ENCODE measurements at places on chromosomes 12 and 14. TPM values are rescaled to one million over a fixed set of nuclear protein-coding genes. Genes with fewer than 3 reads are reported as not detected.

TMEM30B gene
- 0.91 TPM for polyA plus RNA-seq

GZMB gene
- polyA plus RNA-seq, result 2,869 TPM

CLEC6A gene
- polyA plus RNA-seq, result not detected

TMEM121 gene
- not detected for polyA plus RNA-seq

OR4E2 gene
- polyA plus RNA-seq, result not detected

C14orf132 gene
- polyA plus RNA-seq, result not detected

NKX2-8 gene
- polyA plus RNA-seq, result not detected

NIN gene
- polyA plus RNA-seq, result 8.4 TPM

IGF1 gene
- polyA plus RNA-seq, result not detected

IFNG-AS1 gene
- 2.2 TPM for polyA plus RNA-seq

POTEG gene
- not detected for polyA plus RNA-seq

SLC39A2 gene
- not detected for polyA plus RNA-seq

BATF gene
- 95.6 TPM for polyA plus RNA-seq

DCN gene
- not detected for polyA plus RNA-seq

TRIM9 gene
- not detected for polyA plus RNA-seq

SLC5A8 gene
- polyA plus RNA-seq, result not detected

KLHDC1 gene
- polyA plus RNA-seq, result 2.3 TPM

KRT6A gene
- polyA plus RNA-seq, result not detected

CARMIL3 gene
- 0.09 TPM for polyA plus RNA-seq

OR8S1 gene
- not detected for polyA plus RNA-seq

AQP6 gene
- polyA plus RNA-seq, result not detected

EML5 gene
- 0.24 TPM for polyA plus RNA-seq

KRT82 gene
- polyA plus RNA-seq, result not detected

PLXNC1 gene
- polyA plus RNA-seq, result 3.3 TPM

CACNB3 gene
- polyA plus RNA-seq, result 0.66 TPM

MYO1H gene
- polyA plus RNA-seq, result not detected

CLEC2D gene
- polyA plus RNA-seq, result 57.3 TPM

GDF3 gene
- not detected for polyA plus RNA-seq

KCNMB4 gene
- polyA plus RNA-seq, result 0.22 TPM

ANKS1B gene
- polyA plus RNA-seq, result not detected

ZDHHC22 gene
- polyA plus RNA-seq, result not detected

PRR4 gene
- 1.9 TPM for polyA plus RNA-seq

NTF3 gene
- not detected for polyA plus RNA-seq

PYM1 gene
- 54.2 TPM for polyA plus RNA-seq

AP5M1 gene
- polyA plus RNA-seq, result 27.2 TPM

FOXG1 gene
- polyA plus RNA-seq, result not detected

WDHD1 gene
- 0.72 TPM for polyA plus RNA-seq

METTL1 gene
- 6.7 TPM for polyA plus RNA-seq

RASSF8 gene
- polyA plus RNA-seq, result 0.30 TPM

APEX1 gene
- polyA plus RNA-seq, result 95.6 TPM

GMFB gene
- polyA plus RNA-seq, result 17.9 TPM

TMTC1 gene
- polyA plus RNA-seq, result not detected

CNTN1 gene
- polyA plus RNA-seq, result not detected

PTPRR gene
- polyA plus RNA-seq, result 3.0 TPM

NPFF gene
- polyA plus RNA-seq, result not detected

NAV3 gene
- polyA plus RNA-seq, result not detected

KRT73 gene
- not detected for polyA plus RNA-seq

PPP1R1A gene
- polyA plus RNA-seq, result not detected

RBP5 gene
- not detected for polyA plus RNA-seq

GDF11 gene
- 0.64 TPM for polyA plus RNA-seq

PPFIA2 gene
- polyA plus RNA-seq, result not detected

CMTM5 gene
- not detected for polyA plus RNA-seq

C12orf42 gene
- polyA plus RNA-seq, result not detected

ISCA2 gene
- polyA plus RNA-seq, result 46.2 TPM

FOXM1 gene
- 0.46 TPM for polyA plus RNA-seq
